NCI-H1436 treated with DMSO at 0.1 percent for 48 hours (cell line): ENCODE measurements at places on chromosomes 12 and 14.

GRCh38 chr14:20460458-20461224 lies 593 bp downstream of the PIP4P1 start:
- no peak for DNase-seq

- DNase-seq, result no peak
These were observed 210.3 kb downstream of the IPO8 start for GRCh38 chr12:30485230-30485890.

DNA sequence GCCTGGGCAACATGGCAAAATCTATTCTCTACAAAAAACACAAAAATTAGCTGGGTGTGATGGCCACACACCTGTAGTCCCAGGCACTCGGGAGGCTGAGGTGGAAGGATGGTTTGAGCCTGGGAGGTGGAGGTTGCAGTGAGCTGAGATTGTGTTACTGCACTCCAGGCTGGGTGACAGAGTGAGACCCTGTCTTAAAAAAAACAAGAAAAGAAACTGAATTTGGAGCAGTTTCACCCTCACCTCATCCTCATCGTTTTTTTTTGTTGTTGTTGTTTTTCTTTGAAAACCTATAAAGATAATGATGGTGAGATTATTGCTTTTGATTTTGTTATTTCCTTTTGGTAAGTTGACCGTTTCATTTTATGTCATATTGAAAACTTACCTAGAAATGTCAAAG lies 60.7 kb downstream of the SLC38A6 start:
- no peak for DNase-seq

- no peak for DNase-seq
These were observed 174.8 kb upstream of the GSC start for GRCh38 chr14:94944636-94945258.

DNA sequence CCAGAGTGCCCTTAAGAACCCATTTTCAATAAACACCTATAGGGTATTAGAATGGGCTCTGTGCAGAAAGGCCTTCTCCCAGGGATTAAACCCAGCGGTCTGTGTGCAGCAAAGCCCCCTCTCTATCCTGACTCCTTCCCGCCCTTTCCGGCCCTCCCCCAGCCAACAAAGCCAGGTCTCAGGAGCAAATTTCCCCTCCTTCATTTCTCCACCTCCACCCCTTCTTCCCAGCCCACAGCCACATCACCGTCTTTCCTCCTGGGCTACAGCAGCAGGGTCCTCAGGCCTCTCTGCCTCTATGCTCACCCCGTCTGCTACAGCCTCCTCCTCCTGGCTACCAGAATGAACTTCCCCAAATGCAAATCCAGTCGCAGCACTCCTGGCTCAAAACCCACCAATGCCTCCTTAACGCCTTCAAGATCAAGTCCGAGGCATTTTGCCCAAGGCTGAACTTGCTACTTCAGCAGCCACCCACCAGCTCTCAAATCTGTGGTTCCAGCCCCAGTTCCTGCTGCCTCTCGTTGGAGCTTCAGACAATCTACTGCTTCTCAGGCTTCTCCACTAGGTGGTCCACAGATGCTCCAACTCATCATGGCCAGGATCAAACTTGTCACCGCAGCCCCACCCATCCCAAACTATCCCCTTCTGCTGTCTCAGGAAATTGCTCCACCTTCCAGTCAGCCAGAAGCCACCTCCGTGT lies 134.8 kb downstream of the BCL11B start:
- no peak for DNase-seq

DNA sequence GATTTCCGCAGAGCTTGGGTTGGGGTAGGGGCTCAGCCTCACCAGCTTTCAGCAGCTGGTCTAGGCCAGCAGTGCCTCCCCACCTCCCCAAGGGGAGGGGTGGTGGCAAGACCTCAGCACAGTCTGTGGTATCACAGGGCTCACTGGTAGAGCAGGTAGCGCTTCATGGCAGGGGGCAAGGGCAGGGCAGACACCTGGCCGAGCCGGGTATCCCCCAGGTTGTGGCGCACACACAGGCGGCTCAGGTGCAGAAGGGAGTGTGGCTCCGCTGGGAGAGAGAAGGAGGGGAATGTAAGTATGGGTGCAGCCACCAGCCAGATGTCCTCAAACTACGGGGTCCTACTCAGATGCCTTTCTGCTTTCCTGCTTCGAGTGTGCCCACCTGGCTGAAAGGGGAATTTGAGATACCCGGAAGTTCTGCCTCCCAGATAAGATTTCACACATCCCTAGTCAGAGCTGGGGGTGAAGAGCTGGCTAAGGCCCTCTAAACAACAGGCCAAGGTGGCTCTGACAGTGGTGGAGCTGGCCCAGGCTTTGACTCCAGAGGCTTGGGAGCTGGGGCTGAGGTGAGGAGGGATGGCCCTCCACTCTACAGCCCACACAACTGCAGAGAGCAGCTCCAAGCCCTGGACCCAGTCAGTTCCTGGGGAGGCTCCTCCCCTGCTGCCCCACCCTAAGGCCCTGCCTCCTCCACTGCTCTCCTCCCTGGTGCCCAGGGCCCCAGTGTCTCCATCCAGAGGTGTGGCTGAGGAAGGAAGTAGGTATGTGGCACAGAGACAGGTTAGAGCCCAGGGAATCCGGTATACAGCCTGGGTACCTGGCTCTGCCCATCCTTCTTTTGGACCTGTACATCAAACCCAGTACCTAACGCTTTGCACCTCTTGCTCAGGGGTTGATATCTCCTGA lies 1.8 kb downstream of the SPSB2 start:
- no peak for DNase-seq

- DNase-seq, result no peak
These were observed 158.6 kb downstream of the PAX9 start for GRCh38 chr14:36820111-36820709.

DNA sequence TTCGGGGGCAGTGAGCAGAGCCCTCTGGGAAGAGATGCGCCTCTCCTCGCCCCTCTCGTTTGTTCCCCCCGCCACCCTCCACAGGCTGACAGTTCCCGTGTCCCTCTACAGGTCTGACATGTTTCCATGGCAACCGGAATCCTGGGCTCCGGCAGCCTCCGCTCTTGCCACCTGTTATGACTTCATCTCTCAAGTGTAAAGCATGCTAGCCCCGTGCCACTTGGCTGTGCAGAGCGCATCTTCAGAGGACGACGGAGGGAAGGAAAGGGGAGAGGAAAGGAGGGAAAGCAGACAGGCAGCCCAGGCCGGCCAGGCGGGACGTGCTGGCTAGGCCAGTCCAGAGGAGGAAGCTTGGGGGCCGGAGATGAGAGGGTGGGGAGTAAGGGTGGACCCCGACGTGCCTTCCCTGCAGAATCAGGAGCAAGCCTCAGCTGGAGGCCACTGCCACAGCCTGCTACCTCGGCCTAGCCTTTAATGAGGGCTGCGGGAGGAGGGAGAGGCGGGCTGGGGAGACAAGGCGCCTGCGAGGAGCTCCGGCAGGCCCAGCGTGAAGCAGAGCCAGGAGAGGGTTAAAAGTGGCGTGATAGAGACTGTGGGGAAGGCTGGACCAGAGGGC lies 214.3 kb downstream of the DPF3 start:
- DNase-seq, result no peak

GRCh38 chr14:42000450-42000849 lies 393.8 kb downstream of the LRFN5 start:
- DNase-seq, result no peak

DNA sequence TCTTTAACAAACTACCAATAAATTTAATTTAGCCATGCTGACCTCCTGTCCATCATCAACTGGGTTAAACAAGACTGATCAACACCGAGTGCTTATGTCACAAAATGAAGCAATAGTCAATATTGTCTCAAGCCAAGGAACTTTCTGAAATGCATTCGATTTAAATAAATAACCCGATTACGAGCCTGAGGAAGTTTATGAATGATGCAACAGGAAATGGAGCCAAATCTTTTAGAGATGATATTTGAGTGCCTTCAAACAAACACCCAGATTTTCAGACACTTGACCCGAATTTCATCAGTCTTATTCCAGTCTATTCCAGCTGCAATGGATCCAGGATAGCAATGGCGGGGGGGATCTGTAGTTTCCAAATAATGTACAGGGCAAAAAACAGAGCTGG lies 27.9 kb downstream of the FAR2 start:
- DNase-seq, result no peak

DNA sequence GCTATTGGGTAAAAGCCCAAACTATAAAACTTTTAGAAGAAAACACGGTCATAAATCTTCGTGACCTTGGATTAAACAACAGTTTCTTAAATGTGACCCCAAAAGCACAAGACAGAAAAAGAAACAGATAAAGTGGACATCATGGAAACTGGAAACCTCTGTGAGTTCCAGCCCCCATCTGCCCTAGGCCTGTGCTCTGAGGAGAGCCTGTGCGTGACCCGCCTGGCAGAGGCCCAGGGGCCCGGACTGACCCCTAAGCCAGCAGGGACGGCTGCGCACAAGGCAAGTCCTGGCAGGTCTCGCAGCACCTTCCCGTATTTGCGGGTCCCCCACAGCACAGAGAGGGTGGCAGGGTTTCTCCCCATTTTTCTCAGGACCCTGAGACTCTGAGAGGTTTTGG lies 76.0 kb downstream of the CHGA start:
- DNase-seq, result no peak

- no peak for DNase-seq
These were observed 155.7 kb downstream of the KIF26A start for GRCh38 chr14:104293851-104294627.

DNA sequence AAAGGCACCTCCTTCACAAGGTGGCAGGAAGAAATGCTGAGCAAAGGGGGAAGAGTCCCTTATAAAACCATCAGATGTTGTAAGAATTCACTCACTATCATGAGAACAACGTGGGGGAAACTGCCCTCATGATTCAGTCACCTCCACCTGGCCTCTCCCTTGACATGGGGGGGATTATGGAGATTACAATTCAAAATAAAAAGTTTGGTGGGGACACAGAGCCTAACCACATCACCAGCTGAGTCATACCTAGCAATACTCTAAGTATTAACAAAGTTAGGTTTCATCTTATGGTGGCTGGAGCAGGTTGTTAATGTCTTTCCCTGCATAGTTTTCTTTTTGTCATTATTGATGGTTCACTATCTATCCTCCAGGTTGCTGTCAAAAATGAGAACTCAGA lies 113.2 kb upstream of the PPFIA2 start:
- no peak for DNase-seq

GRCh38 chr14:101587441-101587911 lies 26.2 kb downstream of the DIO3 start:
- DNase-seq, result no peak

- DNase-seq, result no peak
These were observed 3.2 kb upstream of the CLEC9A start for GRCh38 chr12:10027311-10027710.

- DNase-seq, result no peak
These were observed 1.7 kb upstream of the RARG start for GRCh38 chr12:53233671-53234121.

DNA sequence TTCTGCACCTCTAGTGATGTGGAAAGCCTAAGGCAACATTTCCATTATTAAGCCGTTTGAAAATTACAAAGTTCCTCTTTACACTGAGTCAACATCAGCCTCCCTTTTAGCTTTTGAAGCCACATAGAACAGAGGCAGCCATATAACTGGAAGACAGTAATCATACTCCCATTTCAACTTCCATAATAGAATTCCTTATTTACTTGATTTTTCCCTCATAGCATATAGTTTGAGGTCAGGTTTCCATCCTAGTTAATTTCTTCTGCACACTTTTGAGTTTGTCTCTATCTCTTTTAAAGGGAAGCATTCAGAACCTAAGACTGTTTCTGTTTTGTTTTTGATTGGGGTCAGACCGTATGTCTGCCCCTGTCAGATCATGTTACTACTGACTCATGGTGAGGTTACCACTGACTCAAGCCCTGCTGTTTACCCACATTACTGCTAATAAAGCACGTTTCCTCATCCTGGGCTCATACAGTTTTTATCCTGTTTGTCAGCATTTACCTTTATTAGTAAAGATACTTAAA lies 161.0 kb downstream of the SLC38A4 start:
- peak; percentile 28 for DNase-seq

DNA sequence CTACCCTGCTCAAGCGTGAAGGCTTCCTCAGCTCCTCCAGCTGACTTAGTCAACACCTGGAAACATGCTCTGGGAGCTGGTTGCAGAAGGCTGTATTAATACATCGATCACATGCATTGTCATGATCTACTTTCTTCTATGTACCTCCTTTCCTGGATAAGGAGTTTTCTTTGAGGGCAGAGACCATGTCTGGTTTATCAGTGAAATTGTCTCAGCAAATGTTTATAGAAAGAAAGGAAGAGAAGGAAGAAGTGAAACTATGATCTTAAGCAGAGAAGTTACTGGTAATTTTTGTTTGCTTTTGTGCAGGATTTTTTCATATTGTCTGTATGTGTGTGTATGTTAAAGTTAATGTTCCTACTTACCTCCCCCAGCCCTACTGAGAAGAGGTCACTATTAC lies 4.5 kb downstream of the DYRK4 start:
- DNase-seq, result no peak

- DNase-seq, result no peak
These were observed 440.1 kb upstream of the CCDC196 start for GRCh38 chr14:66046035-66046434.

DNA sequence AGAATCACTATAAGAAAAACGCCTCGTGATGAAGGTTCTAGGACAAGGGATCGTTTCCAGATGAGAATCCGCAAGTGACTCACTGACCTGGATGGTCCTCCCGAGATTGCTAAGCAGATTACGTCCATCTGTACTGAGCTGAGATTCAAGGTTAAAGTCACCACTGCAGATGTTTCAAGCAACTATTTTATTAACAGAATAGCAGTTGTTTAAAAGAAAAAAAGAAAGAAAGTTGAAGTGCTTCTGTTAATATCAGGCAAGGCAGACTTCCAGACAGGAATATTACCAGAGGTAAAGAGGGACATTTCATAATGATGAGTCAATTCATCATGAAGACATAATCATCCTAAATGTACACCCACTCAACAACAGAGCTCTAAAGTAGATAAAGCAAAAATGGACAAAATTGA lies 17.9 kb downstream of the PXN start:
- no peak for DNase-seq

DNA sequence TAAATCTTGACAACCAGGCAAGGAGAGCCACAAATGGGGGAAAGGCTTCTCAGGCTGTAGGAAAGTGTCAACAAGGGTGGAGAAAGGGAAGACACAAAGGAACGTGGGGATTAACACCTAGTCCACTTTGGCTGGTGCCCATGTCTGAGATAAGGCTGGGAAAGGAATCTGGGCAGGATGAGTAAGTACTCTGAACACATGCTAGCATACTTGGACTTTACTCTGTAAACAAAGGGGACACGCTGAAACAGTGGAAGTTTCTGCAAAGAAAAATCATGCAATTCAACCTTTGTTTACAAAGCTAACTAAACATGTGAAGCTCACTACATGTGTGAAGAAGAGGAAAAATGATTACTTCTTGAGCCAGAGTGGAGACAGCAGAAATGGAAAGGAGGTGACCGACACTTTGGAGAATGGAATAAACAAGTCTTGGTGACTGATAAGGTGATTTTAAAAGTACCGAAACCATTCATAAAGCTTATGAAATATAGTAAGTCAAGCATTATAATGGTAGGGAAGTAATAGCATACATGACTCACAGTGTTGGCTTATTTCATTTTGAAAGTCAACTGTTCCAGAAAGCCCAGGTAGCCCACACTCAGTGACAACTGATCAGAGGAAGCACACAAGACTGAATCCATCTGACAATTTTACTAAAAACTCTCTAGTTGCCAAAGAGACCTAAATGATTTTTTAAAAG lies 13.2 kb downstream of the CPNE8 start:
- no peak for DNase-seq
